HT1080 (cell line): ENCODE measurements at places on chromosomes 7 and 10. TPM values are rescaled to one million over a fixed set of nuclear protein-coding genes. Genes with fewer than 3 reads are reported as not detected.
A peak's percentile ranks its signal among the peaks of the same experiment; 100 is the strongest.

- no peak for DNase-seq
These were observed at the start of gene NKX2-3 for GRCh38 chr10:99532687-99533495. TSS of gene NKX2-3 (plus strand) at chr10:99532942. CDS start at chr10:99533132, 190 bp downstream.

The TRPV5 gene
- total RNA-seq: not detected in 2 replicates

The NPY4R gene
- 0.07 TPM in 1 of 2 replicates, not detected in the other for total RNA-seq

GRCh38 chr10:31001740-31002139, 29.9 kb downstream of the ZNF438 start:
- DNase-seq: no peak

DNA sequence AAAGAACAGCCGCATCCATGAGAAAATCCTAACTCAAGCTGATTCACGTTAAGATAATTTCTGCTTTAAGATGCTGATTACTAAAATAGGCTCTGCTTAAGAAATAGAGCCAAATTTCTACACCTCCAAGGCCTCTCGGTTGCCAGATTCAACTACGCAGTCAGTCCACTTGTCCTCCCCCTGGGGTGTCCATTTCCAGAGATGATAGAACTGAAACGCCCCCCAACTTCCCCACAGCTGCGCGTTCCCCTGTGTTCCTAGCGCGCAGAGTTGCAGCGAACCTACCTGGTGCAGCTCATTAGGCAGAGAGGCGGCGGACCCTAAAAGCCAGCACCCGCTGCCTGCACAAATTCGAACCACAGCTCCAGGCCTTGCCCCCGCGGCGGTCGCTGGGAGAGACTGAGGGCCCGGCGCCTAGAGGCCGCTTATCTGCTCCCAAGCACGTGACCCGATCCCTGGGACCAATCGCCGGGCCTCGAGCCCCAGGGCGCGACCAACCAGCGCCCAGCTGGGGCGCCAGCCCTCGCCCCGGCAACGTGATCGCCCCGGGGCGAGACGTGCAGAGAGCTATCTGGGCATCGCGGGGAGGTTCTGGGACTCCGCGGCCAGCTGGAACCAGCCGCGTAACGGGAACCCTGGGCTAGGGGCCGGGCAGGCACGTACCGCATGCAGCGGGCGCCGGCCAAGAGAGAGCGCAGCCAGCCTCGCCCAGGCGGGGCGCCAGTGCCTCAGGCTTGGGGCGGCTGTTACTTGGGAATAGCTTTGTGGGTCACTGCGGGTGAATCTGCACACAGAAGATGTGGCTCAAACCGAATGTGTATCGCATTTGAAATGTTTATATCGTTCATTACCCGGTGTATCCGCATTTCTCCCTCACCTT, at the start of gene PPP1R3C:
Gene PPP1R3C (minus strand): TSS at position 401 of the 880 bp plus-strand sequence. CDS start 102 bp downstream, at position 299.
- peak; percentile 80 for DNase-seq

The ITGB8 gene
- 1.1 and 1.2 TPM in 2 replicates for total RNA-seq

GRCh38 chr7:17622451-17622850, 317.8 kb downstream of the SNX13 start:
- DNase-seq: no peak

DNA sequence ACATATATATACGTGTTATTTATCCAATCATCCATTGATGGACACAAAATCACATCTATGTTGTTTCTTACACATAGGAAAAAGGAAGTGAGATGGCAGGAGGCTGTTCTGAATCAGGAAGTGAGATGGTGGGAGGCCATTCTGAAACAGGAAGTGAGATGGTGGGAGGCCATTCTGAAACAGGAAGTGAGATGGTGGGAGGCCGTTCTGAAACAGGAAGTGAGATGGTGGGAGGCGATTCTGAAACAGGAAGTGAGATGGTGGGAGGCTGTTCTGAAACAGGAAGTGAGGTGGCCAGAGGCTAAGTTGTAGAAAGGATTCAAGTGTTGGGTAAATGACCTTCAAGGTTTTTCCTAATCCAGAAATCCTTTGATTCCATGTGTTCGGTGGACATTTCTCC, 921.5 kb downstream of the TYW1 start:
- peak; percentile 23 for DNase-seq

DNA sequence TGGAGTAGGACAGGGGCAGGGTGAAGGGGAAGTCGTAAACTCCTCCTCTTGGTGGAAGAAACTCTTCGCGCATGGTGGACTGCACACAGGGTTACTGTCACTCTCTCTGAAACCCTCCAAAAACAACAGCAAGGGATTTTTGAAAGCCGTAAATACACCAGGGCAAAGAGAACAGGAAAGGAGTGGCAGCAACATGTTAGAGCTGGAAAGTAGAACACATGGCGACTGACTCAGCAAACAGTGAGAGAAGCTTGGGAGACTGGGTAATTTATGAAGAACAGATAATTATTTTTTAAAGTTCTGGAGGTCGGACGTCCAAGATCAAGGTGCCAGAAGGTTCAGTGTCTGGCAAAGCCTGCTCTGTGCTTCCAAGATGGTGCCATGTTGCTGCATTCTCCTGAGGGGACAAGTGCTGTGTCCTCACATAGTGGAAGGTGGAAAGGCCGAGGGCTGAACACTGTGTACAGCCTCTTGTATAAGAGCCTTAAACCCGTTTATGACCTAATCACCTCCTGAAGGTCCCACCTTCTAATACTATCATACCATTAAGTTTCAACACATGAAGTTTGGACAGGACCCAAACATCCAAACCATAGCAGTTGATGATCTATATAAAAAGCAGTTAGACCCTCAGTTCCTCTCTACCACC, 22.5 kb upstream of the C10orf53 start:
- DNase-seq: no peak

GRCh38 chr10:58209669-58210068, 58.0 kb downstream of the IPMK start:
- DNase-seq: no peak

DNA sequence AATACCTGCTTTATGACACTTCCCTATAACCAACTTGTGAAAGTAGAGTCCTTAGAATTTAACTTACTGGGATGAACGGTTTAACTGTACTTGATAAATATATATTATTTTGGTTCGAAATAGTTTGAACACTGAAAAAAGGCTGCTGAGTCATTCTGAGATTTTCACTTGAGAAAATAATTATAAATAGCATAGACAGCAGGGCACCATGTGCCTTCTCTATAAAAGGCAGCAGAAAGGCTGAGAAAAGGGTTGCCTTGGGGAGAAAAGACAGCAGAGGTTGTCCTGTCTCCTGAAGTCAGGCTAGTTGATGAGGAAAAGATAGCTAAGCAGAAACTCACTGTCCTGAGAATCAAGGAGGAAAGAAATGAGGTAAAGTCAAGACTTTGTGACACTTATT, 92.4 kb downstream of the CTTNBP2 start:
- no peak for DNase-seq

GRCh38 chr7:127941476-127942210, 89.6 kb downstream of the LRRC4 start:
- no peak for DNase-seq

- DNase-seq: no peak
These were observed 31.3 kb downstream of the PLXNA4 start for GRCh38 chr7:132544999-132545398.

DNA sequence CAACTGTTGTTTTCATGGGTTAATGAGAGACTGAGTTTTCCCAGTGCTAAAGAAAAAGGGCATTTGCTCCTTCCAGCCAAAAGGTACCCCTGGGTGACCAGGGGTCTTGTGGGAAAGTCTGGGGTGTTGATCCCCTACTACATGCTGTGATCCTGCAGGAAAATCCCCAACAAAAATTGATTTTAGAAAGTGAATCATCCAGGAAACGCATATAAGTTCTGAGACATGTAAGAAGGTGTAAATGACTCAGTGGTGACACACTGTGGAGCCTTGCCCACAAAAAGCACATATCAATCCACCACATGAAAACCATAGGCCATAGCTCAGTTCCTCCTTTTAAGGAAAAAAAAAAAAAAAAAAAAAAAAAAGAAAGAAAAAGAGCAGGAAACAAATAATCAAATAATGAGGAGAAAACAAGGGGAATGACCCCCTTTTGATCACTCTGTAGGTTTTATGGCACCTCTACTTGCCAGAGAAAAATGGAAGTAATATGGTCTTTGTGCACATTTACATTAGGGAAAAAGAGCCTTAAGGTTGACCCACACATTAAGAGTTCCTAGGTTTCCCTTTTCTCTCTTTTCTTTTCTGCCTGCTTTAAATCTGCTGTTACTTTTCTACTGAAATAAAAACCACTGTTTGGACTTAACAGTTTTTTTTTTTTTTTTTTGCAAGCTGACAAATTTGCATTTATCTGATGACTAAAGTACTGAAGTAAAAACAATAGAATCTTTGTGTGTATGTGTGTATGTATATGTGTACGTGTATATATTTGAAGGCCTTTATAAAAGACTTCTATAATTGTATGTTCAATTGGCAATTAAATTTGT, 386.0 kb downstream of the KIF20B start:
- peak; percentile 98 for DNase-seq

DNA sequence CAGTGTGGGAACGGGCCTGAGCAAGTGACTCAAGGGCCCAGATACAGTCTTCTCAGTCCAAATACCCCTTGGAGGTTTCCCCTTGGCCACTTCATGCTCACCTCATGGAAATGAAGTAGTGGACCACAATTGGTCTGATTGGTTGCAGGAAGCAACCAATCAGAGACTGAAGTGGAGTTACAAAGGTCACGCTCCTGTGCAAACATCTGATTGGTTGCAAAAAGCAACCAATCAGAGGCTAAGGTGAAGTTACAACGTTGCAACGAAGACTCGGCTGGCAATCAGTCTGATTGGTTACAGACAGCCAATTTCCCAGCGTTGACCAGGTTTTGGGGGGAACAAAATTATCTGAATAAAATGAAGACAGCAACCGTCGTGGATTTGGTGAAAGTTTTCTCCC, 72.5 kb downstream of the CDHR3 start:
- no peak for DNase-seq

DNA sequence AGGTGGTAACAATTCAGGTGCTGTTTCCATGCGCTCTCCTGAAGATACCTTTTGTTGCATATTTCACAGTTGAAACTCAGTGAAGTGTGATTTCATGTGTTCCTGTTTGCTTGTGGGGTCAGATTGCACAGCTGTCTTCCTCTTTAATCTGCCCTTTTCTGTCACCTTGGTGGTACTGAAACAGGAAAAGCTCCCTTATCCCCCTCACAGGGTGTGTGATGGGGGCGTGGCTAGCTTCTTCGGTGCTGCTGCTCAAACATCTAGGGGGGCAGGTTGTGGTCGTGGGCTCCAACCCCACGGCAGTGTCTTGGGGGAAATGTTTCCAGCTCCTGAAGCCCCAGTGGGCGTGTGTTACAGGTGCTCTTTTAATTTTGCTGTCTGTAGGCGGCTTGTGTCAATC, 107.4 kb upstream of the KLF14 start:
- DNase-seq: no peak

DNA sequence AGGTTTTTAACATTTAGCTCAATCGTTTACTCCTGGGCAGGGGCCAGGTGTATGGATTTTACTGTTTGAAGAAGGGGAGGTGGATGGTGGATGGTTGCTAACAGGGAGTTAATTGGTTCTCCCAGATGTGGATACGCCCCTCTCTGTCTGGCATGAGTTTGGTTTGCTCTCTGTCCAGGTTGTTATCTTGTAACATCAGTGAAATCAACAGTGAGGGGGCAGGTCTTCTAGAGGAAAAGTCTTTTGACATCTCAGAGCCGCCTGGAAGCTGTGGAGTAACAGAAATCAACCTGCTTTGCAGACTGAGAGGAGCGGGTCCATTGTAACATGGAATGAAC, 243.4 kb downstream of the MGMT start:
- DNase-seq: no peak

GRCh38 chr7:100093498-100093897, 4.7 kb downstream of the COPS6 start:
- DNase-seq: no peak

DNA sequence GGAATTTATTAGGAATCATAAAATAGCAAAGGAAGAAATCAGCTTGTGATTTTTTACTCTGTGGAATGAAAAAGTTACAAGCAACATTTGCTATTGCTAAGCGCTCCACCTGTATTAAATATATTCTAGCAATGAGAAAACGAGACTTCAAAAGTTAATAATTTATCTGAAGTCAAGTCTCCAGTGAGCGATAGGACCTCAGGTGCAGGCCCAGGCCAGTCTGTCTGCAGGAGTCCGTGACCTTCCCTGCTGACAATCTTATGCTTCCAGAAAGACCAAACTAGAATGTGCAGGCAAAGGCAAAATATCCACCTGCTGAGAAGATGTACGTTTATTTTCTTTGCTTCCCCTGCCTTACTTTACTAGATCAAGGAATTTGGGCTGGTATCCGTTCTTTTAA, 22.7 kb downstream of the MRC1 start:
- DNase-seq: no peak

The SLC18A3 gene
- total RNA-seq: not detected in 2 replicates

DNA sequence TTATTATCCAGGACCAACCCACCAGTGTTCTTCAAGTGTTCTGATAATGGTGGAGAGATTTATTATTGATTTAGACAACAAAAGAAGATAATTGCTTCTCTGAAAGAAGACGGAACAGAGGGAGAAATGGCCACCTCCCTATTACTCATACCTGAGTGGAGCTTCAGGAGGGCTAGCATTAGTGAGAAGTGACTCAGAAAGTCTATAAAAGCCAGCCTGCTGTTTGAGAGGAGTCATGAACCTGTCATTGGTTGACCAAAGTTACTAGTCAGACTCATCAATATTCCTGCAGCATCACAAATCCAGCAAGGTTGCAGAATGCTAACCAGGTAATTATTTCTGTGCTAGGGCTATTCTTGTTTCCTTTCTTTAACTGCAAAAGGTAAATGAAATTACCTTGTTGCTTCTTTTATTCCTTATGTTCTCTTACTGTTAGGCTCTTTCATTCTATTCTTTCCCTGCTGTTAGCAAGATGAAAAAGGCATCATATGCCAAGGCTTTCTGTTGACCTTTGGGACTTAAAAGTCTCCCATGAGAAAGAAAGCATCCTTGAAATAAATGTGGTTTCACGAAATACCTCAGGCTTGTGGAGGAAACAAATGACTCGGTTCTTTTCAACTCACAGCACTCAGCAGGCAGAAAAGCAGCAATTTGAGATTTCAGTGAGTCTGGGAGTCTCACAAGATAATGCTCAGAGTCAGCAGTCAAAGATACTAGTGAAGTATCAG, 256.4 kb upstream of the PHYHIPL start:
- peak; percentile 90 for DNase-seq

The TMEM213 gene
- total RNA-seq: not detected in 2 replicates

The LGI1 gene
- total RNA-seq: 0.02 TPM in 1 of 2 replicates, not detected in the other

DNA sequence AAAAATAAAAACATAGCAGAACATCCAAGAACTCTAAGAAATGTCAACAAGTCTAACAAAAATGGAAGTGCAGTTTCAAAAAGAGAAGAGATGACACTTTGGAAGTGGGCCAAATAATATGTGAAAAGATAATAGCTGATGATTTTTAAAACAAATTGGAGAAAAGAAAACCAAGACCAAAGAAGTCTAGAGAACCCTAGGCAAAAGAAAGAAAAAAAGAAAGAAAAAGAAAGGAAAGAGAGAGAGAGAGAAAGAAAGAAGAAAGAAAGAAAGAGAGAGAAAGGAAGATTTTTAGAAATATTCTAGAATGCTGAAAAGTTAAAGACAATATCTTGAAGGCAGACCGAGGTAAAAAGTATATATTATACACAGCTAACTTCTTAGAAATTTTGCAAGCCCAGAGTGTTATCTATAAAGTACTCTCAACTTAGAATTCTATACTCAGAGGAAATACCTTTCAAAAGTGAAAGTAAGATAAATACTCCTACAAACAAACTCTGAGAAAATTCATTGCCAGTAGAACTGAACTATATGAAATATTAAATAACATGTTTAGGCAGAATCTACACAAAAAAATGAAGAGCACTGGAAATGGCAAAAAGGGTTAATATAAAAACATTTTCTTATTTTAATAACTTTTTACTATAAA, 138.7 kb upstream of the SMIM30 start:
- no peak for DNase-seq

GRCh38 chr10:117775526-117775925, 233.0 kb downstream of the EMX2 start:
- no peak for DNase-seq

The CFTR gene
- not detected in 2 replicates for total RNA-seq

- DNase-seq: no peak
These were observed 30.9 kb downstream of the ANKRD16 start for GRCh38 chr10:5858811-5859210.
